Hematopoietic multipotent progenitor cell treated with erythropoietin and hydrocortisone succinate and interleukin-3 and kit ligand, for 8 days (in vitro differentiated cells): ENCODE measurements at places on chromosomes 7 and 10.

DNA sequence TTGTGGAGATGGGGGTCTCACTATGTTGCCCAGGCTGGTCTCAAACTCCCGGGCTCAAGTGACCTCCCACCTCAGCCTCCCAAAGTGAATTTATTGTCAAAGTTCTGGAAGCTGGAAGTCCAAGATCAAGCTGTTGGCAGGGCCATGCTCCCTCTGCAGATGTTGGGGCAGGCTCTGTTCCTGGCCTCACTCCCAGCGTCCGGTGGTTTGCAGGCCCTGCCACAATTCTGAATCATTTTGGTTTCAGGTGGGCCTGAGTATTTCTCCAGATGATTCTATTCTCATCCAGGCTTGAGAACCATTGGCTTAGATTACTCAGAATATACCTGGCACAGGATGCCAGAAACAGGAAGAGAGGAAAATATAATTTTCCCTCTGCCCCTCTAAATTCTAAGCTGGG lies 737.4 kb downstream of the TNS3 start:
- no peak for DNase-seq

DNA sequence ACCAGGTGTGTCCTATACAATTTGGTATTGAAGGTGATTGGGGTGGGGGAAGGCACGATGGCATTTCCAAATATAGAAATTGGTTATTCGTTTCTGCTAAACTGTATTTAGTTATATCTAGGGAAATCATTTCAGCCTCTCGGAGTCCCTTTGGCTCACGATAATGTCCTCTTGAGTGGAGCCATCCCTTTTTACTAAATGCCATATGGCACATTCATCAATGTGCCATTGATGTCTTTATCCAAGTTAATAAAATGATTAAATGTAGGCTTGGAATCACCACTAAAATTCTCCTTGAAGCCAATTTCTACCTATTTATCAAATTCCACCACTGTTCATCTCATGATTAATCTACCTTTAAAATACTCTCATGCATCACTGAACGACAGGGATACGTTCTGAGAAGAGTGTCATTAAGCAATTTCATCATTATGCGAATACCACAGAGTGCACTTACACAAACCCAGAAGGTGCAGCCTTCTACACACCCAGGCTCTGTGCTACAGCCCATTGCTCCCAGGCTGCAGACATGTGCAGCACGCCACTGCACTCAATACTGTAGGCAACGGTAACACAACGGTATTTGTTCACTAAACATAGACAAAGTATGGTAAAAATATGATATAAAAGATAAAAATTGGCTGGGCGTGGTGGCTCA lies 219.2 kb upstream of the C7orf33 start:
- no peak for DNase-seq

DNA sequence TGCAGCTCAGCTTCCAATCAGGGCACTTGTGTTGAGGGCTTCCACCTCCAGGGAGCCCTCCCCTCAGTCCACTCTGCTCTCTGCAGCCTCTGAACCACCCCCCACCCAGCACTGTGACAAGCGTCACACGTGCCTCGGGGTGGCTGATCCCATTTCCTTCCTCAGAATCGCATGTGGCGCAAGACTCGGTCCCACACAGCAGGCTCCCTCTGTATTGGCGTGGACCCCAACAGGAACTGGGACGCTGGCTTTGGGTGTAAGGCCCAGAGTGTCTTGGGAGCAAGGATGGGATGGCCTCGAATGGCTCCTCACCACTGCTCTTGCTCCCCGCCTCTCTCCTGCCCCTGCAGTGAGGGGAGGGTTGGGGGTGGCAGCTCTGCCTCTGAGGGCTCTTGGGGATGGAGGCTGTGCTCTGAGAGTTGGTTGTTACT lies 4.1 kb downstream of the CPA1 start:
- no peak for DNase-seq

GRCh38 chr7:27942711-27943110 lies 202.7 kb downstream of the TAX1BP1 start:
- no peak for DNase-seq

DNA sequence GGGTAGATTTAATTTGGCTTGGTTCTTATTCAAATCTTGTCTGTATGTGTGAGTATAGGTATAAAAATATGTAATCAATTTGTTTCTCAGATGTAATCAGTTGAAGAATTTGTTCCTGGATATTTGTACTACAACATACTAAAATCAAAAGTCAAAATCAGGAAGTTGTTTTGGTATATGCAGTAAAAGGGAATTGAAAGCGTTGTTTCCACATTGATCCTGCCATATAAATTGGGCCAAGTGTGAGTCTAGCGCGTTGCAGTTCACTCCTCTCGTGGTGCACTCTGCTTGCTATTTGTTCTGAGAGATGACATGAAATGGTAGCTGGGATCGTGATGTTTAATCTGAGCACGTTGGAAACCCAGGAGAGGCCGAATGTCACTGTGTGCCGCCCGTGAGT lies 55.9 kb downstream of the SHH start:
- DNase-seq = no peak

DNA sequence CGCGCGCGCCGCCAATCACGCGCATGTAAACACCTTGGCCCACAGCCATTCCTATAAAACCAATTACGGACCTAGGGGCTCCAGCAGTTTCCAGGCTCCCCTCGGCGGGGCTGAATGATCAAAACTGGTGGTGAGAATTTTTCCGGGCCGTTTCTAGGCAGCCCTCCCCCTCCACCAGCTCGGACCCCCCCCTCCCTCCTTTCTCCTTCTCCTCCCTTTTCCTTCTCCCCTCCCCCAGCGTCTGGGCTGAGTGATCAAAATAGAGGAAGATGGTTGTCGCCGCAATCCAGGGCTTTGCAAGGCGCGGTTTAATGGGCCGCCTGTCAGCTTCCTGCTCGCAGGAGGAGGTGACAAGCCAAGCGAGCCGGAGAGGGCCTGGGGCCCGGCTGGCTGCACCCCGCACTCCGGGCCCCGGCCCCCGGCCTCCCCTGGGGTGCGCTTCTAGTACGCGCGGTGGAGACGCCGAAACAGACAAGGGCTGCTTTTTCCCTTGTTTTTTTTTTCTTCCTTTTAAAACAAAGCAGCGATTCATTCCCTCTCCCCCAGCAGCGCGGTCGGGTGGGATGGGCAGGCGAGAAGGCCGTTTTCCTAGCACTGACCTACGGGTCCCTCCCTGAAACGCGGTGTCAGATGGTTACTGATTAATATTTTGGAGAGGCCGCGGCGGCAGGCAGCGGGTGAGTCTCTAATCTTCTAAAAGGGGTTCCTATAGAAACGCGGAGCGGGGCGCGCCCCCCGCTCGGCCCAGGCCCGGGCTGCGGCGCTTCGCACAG lies 528 bp upstream of the TNRC18 start:
- DNase-seq = peak; percentile 98

GRCh38 chr7:3063016-3063753 lies 19.5 kb upstream of the CARD11 start:
- no peak for DNase-seq

- peak; percentile 16 for DNase-seq
Observed at GRCh38 chr10:15035385-15036301, 8.1 kb upstream of the OLAH start.

GRCh38 chr10:4848356-4849041 lies 22.5 kb downstream of the AKR1E2 start:
- DNase-seq = peak; percentile 94

- DNase-seq = no peak
Observed at GRCh38 chr10:72098836-72099599, 10.7 kb upstream of the SPOCK2 start.

GRCh38 chr7:2256306-2257045 lies 14.4 kb downstream of the NUDT1 start:
- no peak for DNase-seq

DNA sequence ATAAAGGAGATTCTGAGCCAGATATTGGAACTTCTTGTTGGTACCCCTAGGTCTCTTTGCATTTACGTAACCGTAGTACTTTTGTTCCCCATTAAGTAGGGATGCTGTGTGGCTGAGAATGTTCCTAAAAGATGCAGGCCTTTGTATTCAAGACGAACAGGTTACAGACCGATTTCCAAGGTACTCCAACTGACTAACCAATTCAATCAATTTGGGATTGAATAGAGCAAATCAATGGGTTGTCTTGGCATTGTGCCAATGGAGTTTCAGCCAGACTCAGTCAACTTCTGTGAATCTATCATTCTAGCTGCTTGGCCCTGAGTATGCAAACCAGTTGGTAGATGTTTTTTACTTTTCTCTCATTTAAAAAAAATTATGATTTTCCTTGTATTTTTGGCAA lies 347.3 kb upstream of the NPVF start:
- DNase-seq = no peak

- DNase-seq = no peak
Observed at GRCh38 chr10:103645141-103646054, 151.9 kb downstream of the NEURL1 start.

GRCh38 chr10:59808896-59809643 lies 55.8 kb upstream of the MRLN start:
- DNase-seq = peak; percentile 82

- DNase-seq = no peak
Observed at GRCh38 chr7:132472463-132473120, 103.7 kb downstream of the PLXNA4 start.

- DNase-seq = no peak
Observed at GRCh38 chr10:5633166-5633749, 33.1 kb downstream of the ASB13 start.

DNA sequence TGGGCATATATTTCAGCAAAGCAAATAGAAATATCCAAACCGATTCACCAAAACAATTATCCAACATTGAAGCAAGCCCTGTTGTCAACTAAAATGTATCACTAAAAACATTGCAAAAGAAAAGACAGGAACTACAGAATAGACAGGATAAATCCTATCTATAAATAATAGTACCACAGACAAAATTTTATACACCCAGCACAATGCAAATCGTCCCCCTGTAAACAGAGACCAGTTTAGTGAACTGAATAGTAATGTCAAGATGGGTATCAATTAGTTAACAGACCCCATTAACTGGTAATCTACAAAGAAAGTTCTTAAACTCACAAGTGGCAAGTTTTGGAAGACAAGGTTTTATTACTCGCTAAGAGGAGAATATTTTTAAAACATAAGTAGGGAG lies 4.0 kb downstream of the ZC3HAV1 start:
- peak; percentile 33 for DNase-seq

- no peak for DNase-seq
Observed at GRCh38 chr7:70557338-70557737, 574.6 kb upstream of the GALNT17 start.

DNA sequence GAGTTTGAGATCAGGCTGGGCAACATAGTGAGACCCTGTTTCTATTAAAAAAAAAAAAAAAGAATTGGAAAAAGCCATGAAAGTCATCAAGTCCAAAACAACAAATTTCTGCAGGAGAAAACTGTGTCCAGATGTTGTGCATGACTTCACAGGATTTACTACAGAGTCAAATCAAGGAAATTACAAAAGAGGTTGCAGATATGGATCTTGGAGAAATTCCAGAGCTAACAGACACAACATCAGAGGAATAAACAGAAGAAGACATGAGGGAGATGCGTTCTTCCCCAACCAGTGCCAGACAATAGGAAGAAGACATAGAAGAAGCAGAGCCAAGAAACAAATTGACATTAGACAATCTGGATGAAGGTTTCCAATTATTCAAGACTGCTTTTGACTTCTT lies 24.3 kb upstream of the KCNIP2 start:
- DNase-seq = no peak

DNA sequence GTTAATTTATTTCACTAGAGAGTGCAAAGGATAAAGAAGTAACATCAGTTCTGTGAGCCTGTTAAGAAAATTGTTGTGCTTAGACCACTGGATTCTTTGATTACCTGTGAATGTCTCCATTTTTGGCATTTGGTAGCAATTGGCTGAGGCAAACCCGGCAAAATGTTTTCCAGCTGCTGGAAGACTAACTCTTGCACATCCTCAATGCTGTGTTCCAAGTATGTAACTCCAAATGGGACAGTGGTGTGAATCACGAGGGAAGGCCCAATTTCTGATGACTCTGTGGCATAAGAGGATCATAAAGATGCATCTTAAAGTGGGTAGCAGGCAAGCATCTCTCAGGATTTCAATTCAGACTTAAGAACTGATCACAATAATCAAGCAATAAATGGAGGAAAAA lies 268.8 kb downstream of the RNLS start:
- no peak for DNase-seq

- peak; percentile 81 for DNase-seq
Observed at GRCh38 chr10:15088428-15089261, at the start of gene ACBD7. Gene ACBD7 (minus strand): TSS chr10:15088776. CDS start chr10:15088728, 48 bp downstream.

- DNase-seq = no peak
Observed at GRCh38 chr7:133983685-133984419, 143.3 kb upstream of the LRGUK start.

DNA sequence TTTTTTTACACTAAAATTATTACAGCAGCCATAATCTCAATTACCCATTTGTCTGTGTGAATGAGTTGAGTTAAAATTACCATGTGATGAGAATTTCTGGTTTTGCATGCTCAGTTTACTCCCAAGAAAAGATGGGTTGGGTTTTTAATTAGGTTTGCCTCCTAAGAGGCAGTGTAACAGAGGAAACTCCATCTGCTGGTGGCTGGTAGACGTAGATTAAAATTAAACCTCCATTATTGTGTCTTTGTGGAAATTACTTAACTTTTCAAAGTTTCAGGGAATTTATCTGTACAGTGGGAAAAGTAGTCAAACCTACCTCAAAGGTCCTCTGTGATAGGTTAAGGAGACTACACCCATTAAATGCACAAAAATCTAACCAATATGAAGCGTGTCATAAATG lies 954.2 kb downstream of the PCDH15 start:
- no peak for DNase-seq

GRCh38 chr7:776992-777727 lies 50.1 kb upstream of the PRKAR1B start:
- DNase-seq = no peak

DNA sequence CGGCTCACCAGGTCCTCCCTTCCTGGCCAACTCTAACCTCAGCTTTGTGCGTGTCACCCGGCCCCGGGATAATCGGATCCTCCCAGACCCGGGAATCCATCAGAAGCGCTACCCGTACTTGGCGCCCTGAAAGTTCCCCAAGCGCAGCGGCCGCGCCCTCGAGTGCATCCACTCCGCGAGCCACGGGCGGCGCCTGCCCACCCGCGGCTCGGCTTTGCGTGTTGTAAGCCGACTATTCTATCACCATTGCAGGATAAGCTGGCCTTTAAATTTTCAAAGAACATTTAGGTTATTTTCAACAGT lies 35.7 kb upstream of the EBLN1 start:
- peak; percentile 52 for DNase-seq

DNA sequence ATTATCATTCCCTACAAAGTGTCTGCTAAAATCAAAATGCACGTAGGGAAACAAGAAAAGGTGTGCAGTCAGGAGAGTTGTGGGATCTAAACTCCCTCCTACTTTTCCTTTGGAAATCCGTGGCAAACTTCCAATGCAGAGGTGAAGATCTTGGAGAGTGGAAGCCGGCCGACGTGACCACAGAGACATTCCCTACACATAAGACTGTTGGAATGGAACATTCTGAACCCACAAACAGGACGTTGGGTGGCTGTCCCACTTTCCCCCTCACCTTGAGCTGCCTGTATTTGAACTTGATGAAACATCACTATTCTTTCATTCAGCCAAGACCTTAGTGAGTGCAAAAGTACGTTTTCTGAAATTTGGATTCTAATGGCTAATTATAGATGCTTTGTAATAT lies 65.9 kb downstream of the PRKCQ start:
- DNase-seq = no peak

DNA sequence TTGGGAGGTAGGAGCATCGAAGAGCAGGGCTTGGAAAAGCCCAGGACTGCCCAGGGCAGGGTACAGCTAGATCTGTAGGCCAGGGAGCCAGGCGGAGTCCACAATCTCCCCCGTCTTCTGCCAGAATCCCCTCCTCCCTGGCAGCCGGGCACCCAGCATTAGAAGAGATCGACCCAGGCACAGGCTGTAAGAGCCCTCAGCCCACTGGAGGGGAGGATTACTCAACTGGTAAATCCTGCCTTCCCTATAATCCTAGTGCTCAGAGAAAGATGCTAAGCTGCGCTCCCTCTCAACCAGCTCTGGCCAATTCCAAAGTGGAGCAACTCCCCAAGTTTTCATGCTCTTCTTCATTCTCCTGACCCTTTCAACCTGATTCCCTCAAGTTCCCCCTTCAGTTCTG lies 3.2 kb downstream of the SPOCK2 start:
- no peak for DNase-seq
